ENCODE measurements at places on chromosomes 16 and 17. TPM values are rescaled to one million over a fixed set of nuclear protein-coding genes. Genes with fewer than 3 reads are reported as not detected.

Gene TEKT5
- polyA plus RNA-seq: 0.09 TPM

Gene HIGD1B
- not detected for polyA plus RNA-seq

Gene ZSCAN10
- polyA plus RNA-seq: not detected

Gene KRTAP4-9
- polyA plus RNA-seq: not detected

Gene NHLRC4
- 0.08 TPM for polyA plus RNA-seq

Gene CSH1
- polyA plus RNA-seq: not detected

Gene ARHGAP23
- polyA plus RNA-seq: 32.6 TPM

Gene WNK4
- 1.3 TPM for polyA plus RNA-seq

Gene SECTM1
- polyA plus RNA-seq: 2.5 TPM

Gene SKAP1
- 0.08 TPM for polyA plus RNA-seq

Gene SLC6A2
- polyA plus RNA-seq: not detected

Gene HAGHL
- 21.4 TPM for polyA plus RNA-seq

Gene KRT27
- not detected for polyA plus RNA-seq

Gene SNRNP25
- 82.1 TPM for polyA plus RNA-seq

Gene KRTAP3-2
- polyA plus RNA-seq: not detected

Gene CMTM1
- polyA plus RNA-seq: 2.1 TPM

Gene HOXB9
- polyA plus RNA-seq: 5.6 TPM

Gene DOK4
- polyA plus RNA-seq: 51.9 TPM

Gene MT1G
- not detected for polyA plus RNA-seq

Gene MED9
- 17.4 TPM for polyA plus RNA-seq

Gene DHRS7C
- polyA plus RNA-seq: not detected

Gene FBXW10B
- 19.5 TPM for polyA plus RNA-seq

Gene KRT15
- 1.4 TPM for polyA plus RNA-seq

Gene MYH8
- polyA plus RNA-seq: not detected

Gene PRR15L
- polyA plus RNA-seq: 0.88 TPM

Gene DCAKD
- 18.7 TPM for polyA plus RNA-seq

Gene CCDC154
- 0.70 TPM for polyA plus RNA-seq

Gene GNGT2
- polyA plus RNA-seq: 0.25 TPM

Gene TEX14
- polyA plus RNA-seq: 0.08 TPM

Gene MYOCD
- 7.1 TPM for polyA plus RNA-seq

Gene MYH13
- polyA plus RNA-seq: not detected

Data from A549 (cell line).